ENCODE measurements at places on chromosomes 5 and 9.

DNA sequence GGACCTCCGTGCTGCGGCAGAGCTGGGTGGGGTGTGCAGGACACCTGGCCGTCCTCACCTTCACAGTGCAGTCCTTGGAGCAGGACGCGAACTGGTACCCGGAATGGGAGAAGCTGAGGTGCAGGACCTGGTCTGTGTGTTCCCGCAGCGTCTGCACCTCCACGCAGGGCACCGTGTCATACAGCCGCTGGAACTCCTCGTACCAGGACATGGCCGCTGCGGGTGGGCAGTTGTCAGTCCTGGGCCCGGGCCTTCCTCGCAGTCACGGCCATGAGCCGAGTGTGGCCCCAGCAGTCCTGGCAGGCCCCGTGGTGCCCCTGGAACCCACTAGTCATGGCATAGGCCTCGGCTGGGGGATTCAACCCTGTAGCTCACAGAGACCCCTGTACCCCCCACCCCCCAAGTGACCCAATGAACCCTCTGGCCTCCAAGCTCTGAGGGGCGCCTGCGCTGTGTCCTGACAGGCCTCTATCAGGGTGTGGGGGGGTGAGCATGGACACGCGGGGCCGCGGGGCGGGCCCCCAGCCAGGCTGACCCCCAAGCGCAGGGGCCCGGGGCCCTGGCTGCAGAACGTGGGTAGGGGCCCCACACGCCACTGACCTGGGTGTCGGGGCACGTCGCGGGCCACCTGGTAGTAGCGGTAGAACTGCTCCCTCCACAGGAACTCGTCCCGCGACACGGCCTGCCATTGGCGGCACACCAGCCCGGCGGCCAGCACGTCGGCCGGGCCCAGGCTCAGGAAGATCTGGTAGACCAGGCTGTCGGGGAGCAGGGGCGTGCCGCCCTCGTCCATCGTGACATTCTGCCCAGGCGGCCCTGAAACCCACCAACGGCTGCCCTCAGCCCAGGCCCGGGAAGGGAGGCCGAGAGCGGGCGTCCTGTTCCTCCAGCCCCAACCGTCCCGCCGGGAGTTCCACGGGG is 987 bp downstream of the FBXW5 start:
- peak; percentile 53 for DNase-seq

GRCh38 chr5:92599217-92599810 is 981.7 kb downstream of the NR2F1-AS1 start:
- DNase-seq = no peak

DNA sequence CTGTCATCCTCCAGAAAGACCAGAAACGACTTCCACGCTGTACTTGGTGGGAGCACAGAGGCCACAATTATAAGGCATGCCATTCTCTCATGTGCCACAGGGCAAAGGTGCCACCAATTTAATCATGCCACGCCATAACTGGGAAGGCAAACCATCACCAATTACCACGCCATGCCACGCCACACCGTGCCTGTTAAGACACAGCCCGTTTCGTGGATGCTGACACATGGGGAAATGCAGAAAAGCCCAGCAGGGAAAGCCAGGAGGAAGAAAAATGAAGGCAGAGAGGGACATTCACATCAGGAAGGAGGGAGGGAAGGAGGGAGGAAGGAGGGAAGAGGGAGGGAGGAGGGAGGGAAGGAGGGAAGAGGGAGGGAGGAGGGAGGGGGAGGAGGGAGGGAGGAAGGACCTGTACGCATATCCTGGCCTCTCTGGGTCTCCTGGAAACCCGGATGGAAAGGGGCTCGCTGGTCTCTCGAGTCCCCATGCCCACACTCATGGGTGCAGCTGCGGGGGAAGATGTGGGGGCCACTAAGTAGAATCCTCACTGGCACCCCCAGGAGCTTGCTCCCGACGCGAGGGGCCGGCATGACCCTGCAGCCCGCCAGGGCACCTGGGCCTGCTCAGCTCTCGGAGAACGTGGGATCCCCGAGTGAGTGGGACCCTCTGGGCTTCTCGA is 61.7 kb upstream of the UBAC1 start:
- DNase-seq = no peak

- no peak for DNase-seq
Measured at GRCh38 chr5:5902678-5903646, 475.4 kb downstream of the MED10 start.

DNA sequence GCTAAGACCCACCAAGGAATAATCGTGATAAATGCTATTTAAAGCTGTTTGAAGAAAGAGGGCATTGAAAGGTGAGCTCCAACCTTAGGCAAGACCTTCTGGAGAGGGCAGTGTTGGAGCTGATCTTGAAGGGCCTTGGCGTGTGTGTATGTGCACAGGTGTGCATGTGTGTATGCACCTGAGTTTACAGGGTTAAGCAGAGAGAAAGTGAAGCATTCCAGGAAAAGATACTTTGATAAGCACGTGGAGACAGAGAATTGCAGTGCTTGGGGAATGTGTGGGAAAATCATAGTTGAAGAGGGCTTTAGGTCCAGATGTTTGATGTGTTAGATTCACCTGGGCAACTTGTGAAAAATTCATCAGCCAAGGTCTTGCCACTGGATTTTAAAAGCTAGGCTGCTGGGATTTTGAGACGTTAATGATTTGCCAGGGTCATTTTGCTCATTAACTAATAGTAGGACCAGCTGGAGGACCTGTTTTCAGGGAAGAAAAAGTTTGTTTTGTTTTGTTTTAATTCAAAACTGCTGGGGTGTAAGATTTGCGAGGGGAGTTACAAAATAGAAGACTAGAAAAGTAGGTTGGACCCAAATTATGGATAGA is 78.3 kb upstream of the ANKRD55 start:
- DNase-seq = no peak

GRCh38 chr9:86854898-86855523 is 92.3 kb downstream of the GAS1 start:
- DNase-seq = peak; percentile 93

DNA sequence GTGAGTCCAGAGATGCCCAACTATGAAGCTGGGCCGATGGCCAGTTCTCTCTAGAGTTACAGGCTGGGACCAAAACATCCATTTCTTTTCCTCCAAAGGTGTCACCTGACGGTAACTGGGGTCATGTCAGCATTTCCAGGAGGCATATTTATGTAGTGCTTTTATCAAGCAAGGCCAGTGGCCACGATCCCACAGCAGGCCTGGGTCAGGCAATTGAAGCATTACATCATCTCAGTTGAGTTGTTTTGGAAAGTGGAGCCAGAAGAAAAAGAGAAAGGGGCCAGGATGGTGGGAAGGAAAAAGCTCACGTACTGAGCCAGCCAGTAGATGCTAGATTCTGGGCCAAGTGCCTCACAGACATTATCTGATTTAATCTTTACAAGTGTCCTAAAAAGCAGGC is 73.9 kb upstream of the BRINP1 start:
- DNase-seq = peak; percentile 64

DNA sequence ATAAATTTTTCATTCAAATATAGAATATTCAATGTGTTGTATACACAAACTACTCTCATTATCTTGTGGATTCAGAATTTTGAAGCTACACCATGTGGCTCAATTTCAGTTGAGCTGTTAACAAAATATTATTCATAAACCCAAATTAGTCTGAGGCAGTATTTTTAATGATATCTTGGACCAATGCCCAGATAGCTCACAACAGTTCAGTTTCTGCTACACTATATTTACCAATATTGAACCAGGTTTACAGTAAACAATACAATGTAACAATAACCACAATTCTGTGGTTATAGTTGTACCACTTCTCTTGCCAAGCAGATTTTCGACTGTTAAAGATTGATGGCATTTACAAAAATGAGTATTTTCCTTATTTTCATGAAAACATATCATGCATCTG is 99.9 kb downstream of the SSBP2 start:
- no peak for DNase-seq
